Activated CD4-positive, alpha-beta T cell treated with anti-CD3 and anti-CD28 coated beads, Interleukin-2, amount 50 U/mL, for 1 hour (primary cell): ENCODE measurements at places on chromosomes 1 and 21.

GRCh38 chr1:95731466-95731865 is 497.5 kb downstream of the RWDD3 start:
- no peak for DNase-seq

DNA sequence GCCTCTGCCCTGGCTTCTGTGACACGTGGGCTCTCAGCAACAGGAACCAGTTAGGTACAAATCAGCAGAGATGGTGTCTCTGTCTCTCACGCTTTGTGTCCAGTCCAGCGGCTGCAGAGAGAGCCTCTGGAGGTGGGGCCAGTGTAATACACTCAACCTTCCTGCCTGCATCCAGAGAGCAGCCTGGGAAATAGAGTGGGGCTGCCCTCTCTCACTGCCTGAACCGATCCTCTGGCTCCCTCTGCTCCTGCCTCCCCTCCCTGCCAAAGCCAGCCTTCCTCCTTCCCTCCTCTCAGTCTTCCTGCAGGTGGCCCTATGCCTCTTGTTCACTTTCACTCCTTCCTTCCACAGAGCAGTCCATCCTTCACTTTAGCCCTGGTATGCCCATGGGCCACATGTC is at the start of gene ZNF648:
Gene ZNF648, minus strand, starts transcription at position 119 of the 400 bp plus-strand sequence. CDS start 3,702 bp downstream, outside the sequence.
- no peak for DNase-seq

GRCh38 chr1:234498448-234499118 is 19.6 kb upstream of the TARBP1 start:
- DNase-seq = no peak

DNA sequence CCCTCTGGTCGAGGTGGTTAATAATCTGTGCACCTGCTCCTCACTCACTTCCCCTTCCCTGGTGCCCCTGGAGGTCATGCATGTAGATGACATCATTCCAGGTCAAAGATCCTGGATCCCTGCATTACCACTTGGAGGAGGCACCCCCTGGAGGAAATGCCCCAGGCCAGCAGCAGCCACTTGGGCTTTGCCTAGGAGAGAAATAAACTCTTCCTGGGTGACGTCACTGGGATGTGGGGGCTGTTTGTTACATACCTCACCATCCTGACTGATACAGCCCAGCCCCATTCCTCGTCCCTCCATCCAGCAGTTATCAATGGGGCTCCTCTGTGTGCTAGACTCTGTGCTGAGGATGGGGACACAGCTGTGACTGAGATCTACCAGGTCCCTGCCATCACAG is 433.6 kb downstream of the PTPRU start:
- no peak for DNase-seq

- no peak for DNase-seq
These were observed 242.1 kb downstream of the GRIK1 start for GRCh38 chr21:29697555-29698193.

- no peak for DNase-seq
These were observed 593.3 kb upstream of the NCAM2 start for GRCh38 chr21:20404915-20405314.

DNA sequence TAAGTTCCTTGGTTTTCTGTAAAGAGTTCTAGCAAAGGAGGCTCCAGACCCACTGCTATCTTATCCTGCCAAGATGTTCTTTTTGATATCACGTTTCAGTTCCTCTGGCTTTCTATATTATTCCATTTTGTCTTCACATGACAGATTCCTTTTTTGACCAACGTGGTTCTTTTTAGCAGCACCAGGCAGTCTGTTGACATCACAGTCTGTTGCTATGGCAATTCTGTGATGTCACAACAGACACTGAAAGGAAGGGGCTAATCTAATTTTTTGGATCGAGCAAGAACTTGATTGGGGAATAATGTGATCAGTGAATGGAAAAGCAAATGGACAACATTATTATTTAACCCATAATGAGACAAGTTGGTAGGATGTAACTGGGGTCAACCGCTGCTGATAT is 64.5 kb upstream of the GOLT1A start:
- no peak for DNase-seq

DNA sequence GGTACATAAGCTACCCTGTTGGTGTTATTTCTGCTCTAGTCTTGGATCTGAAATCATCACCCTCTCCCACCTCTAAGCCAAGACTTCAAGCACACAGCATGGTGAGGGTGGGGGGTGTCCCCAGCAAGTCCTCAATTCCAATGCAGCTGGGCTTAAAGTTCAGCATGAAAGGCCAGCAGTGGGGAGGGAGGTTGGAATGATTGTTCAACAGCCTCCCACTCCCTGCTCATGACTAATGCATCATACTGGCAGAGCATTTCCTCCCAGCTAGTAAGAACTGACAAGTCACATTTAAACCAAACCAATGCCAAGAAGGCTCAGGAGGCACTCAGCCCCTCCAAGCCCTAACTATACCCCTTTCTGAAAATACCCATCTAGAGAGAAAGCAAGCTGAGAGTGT is 50.1 kb downstream of the TIAM1 start:
- DNase-seq = no peak

- no peak for DNase-seq
These were observed 242.2 kb downstream of the RGS7 start for GRCh38 chr1:241114699-241115233.

DNA sequence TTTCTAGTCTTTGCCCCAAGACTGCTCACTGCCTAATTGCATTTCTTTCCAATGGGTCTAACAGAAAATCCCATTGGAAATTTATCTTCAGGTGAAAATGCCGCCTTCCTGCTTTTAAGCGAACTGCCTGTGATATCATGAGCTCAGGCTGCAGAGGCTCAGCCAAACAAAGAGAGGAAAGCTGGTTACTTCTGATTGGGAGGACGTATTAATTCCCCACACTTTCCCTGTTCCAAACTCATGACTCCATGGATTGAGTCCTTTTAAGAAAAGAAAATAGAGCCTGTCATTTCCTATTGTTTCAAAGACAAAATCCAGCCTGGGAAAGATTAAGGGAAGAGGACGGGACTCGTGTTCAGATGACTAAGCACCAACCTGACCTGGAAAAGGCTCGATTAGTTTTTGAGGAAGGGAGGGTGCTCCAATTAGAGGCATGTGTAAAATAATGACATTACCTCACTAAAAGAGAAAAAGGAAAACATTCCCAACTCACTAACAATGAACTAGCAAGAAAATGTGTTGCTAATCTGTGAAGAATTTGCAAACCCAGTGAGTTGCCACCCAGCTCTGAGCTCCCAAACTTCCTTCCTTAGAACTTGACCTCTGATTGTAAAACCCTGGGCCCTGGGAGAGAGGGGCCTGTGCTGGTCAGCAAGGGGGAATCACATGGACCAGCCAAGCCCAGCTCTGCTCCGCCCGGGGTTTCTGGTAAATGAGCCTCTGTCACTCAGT is 61.2 kb downstream of the TCP10L start:
- DNase-seq = no peak

GRCh38 chr21:32604464-32604863 is 7.7 kb downstream of the CFAP298 start:
- no peak for DNase-seq

DNA sequence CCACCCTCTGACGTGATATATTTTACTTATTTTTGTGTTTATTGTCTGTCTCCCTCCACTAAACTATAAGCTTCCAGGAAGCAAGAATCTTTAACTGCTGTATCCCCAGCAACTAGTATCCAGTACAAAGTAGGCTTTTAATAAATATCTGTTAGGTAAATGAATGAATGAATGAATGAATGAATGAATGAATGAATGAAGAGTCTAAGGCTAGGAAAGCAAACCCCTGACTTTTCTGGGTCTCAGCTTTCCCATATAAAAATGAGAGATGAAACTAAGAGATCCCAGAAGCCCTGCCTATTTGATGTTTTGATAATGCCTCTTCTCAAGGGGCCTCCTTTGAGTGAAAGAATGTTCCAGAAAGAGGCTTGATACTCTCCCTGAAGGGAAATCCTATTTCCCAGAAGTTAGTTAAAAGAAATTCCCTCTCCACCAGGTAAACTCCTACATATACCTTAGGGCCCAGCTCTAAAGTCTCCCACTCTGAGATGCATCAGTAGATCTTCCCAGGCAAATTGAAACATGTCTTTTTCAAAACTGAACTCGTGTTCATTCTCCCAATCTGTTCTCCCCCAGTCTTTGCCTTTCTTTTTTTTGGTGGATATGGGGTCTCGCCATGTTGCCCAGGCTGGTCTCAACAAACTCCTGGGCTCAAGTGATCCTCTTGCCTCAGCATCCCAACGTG is 7.8 kb downstream of the TTC39A start:
- no peak for DNase-seq

- DNase-seq = no peak
These were observed 13.0 kb downstream of the PTPRC start for GRCh38 chr1:198651650-198652400.

GRCh38 chr21:17796037-17796403 is 23.1 kb downstream of the C21orf91 start:
- no peak for DNase-seq
